ENCODE measurements at places on chromosomes 3 and 15.

DNA sequence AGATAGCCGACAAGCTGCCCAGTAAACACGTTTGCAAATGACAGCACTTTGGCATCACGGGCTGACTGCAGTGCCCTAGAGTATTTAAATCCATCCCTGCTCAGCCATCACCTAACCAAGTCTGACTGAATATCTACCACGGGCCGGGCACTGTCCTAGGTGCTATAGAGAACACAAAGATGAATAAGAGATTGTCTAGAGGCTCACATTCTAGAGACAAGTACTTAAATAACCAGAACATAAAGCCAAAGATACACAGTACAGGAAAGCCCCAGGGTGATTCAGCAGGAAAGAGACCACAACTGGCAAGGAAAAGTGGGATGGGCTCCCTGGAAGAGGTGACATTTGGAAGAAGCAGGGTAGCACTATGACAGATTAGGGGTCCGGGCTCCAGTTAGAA is 103.5 kb downstream of the MYLK start:
- no peak for DNase-seq

- no peak for DNase-seq
Observed at GRCh38 chr15:99279290-99279689, 28.0 kb downstream of the LRRC28 start.

DNA sequence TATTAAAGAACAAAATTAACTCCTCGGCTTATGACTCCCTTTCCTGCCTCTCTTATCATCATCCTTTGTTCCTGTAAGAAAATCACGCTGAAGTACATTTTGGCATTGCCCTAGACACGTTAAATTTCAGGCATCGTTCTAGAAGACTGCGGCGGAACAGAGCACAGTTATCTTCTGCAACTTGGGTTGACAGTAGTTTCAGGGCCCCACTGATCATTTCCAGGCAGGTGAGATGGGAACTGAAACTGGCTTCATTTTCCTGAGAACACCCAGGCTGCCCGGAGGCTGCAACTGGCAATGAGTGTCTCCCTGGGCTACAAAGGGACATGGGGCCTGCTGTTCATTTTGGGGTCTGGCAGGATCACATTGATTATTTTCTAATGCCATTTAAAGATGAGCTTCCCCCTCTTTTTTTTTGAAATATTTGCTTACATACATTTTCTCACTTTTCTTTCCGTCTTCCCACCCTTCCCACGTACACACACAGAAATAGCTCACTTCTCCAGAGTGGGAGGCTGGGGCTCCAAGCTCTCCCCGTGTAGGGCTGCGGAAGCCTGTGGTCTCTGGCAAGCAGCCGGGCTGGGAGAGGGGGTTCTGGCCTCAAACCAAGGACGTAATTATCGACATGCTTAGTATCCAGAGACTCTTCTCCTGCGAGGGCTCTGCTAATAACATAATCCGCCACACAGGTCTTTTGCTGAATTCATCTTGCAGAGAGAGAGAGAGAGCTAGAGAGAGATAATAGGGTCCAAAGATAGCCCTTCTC is 267.4 kb downstream of the ABHD5 start:
- no peak for DNase-seq

DNA sequence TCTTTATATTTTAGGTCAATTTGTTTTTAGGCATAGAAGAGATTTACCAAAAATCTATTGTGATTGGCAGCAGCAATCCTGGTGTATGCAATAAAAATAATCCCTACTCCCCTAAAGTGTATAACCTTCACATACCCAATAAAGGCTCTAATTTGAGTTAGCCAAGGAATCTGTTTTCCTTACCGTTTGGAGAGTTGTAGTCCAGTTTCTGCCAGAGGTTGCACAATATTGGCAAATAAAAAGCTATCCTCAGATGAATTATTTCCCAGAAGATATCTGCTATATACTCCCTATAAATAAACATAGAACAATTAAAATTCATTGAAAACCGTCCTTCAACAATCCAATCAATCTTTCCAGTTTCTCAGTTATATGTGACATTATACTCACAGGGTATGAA is 31.1 kb downstream of the ACKR4 start:
- no peak for DNase-seq

GRCh38 chr15:92069308-92070250 is 216.1 kb downstream of the SLCO3A1 start:
- DNase-seq = peak; percentile 82

- no peak for DNase-seq
Observed at GRCh38 chr15:44537735-44538240, 841 bp downstream of the EIF3J start.

DNA sequence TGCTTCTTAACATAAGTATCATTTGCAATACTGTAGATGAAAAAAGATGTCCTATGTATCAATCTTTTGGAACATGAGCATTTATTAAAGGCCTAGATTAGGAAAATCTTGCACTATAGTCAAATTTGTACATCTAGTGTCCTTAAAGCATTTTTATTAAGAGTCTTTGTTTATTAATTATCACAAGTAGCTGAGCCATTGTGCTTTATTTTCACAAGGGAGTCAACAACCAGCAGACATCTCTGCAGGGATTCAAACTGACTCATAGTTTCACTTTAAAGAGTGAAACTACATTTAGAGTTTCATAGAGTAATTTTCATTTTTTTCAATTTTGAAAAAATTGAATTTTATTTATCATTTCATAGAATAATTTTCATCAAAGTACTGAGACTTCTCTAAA is 94.5 kb upstream of the EIF1B start:
- no peak for DNase-seq

GRCh38 chr3:147412917-147413685 is 3.9 kb downstream of the ZIC1 start:
- no peak for DNase-seq

DNA sequence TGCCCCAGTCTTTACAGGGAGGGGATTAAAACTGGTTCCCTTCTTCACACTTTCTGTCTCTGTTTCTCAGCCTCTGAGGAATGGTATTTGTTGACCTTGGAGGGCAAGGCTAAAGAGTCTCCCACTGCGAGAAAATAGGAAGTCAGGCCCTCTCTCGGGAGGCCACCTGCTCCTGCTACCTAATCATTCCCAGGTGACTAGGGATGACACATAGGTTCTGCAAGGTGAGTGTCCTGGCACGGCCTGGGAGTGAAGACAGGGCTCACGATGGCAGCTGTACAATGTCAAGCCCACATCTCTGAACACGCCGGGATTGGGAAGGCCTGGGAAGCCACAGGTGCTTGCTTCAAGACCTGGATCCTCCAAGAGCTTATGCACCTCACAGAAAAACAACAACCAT is 314.2 kb downstream of the NTRK3 start:
- no peak for DNase-seq

DNA sequence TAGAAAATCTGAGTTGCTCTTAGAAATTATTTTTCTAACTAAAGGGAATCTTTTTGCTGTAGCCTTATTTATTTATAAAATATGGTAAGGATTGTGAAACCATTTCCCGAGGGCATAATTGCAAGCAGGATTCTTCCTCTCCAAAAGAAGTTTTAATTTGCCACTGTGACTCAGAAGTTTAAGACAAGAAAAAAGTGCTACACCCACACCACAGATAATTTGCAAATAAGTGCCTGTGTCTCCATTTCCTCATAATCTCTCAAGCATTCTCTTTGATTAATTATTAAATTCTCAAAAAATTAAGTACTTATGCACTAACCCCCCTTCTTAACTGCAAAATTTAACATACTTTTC is 43.6 kb downstream of the RASA2 start:
- peak; percentile 94 for DNase-seq

DNA sequence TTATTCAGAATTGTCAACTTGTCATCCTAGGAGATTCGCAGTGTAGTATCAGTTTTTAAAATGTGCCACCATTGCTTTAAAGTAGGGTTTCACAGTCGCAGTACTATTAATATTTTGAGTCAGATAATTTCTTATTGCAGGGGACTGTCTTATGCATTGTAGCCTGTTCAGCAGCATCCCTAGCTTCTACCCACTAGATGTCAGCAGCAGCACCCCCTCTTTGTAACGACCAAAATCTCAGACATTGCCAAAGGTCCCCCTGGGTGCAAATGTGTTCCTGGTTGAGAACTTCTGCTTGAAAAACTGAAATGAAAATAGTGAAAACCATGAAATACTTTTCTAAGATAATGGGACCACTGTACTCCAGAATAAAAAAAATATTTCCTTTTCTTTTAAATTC is 474.8 kb downstream of the CNTN3 start:
- no peak for DNase-seq

GRCh38 chr3:135325096-135325495 is 530.0 kb downstream of the EPHB1 start:
- no peak for DNase-seq

GRCh38 chr3:135240426-135240825 is 445.4 kb downstream of the EPHB1 start:
- DNase-seq = no peak

GRCh38 chr15:38631119-38632075 is 66.8 kb upstream of the RASGRP1 start:
- DNase-seq = no peak

- no peak for DNase-seq
Observed at GRCh38 chr15:79875213-79875612, 21.6 kb downstream of the MTHFS start.

Data from adipocyte (in vitro differentiated cells).